ENCODE measurements at places on chromosomes 13 and 19.
A peak's percentile ranks its signal among the peaks of the same experiment; 100 is the strongest.

DNA sequence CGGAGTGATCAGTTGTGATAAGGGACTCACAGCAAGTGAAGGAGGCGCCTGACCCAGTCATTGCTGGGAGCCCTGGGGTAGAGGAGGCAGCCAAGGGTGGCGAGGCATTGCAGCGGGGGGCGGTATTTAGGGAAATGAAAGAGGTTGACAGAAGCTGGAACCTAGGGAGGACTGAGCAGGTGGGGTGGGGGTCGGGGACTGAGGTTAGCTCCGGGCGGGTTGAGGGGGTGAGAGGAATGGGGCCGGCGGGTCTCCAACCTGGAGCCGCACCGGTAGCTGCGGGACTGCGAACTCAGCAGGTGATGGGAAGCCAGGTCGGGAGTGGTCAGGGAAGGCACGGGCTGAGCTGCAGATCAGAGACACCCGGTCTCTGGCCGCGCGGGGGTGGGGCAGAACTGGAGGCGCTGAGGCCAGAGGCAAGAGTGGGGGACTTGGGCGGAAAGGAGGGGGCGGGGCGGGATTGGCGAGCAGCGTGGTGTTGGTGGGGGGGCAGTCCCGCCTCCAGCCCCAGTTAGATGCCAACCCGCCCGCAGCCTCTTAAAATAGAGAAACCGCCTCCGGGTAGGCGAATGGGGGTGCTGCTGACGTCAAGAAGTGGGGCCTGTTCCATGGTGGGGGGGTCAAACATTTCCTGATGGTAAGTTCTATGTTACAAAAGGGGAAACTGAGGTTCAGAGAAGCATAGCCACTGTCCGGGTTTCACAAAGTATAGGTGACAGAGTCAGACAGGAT is 1.5 kb downstream of the MAST3 start:
- no peak for DNase-seq

GRCh38 chr13:64540976-64541375 is 2689.2 kb downstream of the PCDH9 start:
- DNase-seq = no peak

- DNase-seq = no peak
Observed at GRCh38 chr13:59038824-59039223, 1124.9 kb downstream of the DIAPH3 start.

DNA sequence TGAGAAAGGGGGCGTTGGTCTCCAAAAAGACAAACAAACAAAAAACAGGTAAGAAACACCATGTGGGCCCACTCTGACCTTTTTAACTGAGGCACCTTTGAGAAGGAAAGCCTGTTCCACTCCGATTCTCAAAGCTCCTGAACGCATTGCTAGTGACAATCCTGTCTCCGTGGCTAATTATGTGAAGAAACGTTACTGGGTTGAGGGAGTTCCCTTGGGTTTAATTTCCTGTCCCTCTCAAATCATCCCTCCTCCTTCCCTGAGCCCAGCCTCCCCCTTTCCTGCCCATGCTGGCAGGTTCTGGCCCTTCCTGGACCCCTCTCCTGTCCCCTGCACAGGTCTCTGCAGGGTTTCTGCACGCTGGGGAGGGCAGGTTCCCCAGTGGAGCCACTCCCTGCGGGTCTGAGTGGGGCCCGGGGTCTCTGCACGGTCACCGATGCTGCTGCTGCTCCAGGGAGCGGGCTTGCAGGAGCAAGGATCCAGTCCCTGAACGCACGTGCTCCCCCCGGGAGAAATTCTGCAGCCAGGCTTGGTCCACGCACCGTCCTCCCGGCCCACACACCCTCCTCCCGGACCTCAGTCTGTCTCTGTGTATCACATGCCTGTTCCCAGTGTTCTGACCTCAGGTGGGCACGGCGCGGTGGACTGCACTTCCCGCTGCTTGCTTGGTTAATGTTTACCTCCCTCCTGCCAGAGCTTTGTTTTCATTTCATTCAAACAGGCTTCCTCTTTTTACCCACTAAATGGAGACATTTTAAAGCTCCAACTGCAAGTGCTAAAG is 76.4 kb upstream of the MCF2L start:
- peak; percentile 28 for DNase-seq

DNA sequence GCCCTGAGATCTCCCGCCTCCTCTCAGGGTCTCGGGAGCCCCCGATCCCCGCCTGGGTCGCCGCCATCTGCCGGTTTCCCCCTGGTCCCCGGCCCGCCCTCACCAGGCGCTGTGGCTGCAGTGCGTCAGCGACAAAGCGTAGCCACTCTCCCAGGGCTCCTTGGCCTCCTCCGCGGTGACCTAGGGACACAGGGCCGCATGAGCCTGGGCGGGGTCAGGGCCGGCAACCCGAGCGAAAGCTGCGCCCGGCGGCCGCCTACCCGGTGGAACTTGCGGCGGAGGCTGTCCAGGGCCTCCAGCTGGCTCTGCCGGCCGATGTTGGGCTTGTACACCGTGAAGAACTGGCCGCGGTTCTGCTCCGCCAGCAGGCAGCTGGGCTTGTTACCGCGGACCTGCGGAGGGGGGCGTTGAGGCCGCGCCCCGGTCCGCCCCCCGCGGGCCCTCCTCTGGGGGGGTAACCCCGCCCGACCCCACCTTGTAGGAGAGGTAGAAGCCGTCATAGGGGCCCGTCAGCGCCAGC is 5.3 kb downstream of the GPX4 start:
- no peak for DNase-seq

DNA sequence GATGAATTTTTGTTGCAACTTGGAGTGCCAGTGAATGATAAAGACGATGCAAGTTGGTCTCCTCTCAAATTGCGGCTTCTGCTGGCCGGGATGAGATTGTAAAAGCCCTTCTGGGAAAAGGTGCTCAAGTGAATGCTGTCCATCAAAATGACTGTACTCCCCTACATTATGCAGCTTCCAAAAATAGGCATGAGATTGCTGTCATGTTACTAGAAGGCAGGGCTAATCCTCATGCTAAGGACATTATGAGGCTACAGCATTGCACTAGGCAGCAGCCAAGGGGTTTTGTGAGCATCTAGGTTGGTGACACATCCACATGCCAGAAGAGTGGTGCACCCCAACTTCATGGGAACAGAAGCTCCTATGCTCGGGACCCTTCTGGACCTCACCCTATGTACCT is 22.2 kb upstream of the KLF5 start:
- no peak for DNase-seq

- no peak for DNase-seq
Observed at GRCh38 chr19:1213391-1214286, 8.1 kb downstream of the STK11 start.

GRCh38 chr19:18126097-18126496 is 26.9 kb upstream of the PIK3R2 start:
- no peak for DNase-seq

GRCh38 chr19:48436586-48436985 is 9.2 kb upstream of the GRWD1 start:
- DNase-seq = no peak

DNA sequence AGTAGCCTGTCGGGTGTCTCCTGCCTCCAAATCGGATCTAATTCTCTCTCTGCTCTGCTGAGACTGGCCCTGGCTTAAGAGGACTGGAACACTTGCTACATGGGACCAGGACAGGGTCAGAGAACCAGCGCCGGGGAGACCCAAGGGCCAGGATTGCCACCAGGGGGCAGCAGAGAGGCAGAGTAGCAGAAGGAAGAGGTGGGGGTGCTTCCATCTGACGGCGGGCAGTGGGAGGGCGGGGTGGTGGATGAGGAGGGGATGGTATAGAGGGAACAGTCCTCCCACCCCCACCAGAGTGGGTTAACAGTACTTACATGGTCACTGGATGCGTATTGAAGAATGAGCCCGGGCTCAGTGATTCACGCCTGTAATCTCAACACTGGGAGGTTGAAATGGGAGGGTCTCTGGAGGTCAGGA is 11.9 kb downstream of the SELENOW start:
- DNase-seq = peak; percentile 100

- DNase-seq = no peak
Observed at GRCh38 chr13:66780814-66781213, 449.3 kb downstream of the PCDH9 start.

DNA sequence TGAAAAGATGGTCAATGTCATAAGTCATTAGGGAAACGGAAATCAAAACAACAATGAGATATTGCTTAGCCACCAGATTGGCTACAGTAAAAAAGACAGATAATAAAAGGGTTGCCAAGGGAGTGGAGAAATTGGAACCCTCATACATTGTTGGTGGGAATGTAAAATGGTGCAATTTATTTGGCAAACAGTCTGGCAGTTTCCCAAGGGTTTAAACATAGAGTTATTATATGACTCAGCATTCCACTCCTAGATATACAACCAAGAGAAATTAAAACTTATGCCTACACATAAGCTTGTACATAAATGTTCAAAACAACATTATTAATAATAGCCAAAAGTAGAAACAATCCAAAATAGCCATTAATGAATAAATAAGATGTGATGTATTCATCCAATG is 9.9 kb upstream of the ZNF227 start:
- DNase-seq = no peak

DNA sequence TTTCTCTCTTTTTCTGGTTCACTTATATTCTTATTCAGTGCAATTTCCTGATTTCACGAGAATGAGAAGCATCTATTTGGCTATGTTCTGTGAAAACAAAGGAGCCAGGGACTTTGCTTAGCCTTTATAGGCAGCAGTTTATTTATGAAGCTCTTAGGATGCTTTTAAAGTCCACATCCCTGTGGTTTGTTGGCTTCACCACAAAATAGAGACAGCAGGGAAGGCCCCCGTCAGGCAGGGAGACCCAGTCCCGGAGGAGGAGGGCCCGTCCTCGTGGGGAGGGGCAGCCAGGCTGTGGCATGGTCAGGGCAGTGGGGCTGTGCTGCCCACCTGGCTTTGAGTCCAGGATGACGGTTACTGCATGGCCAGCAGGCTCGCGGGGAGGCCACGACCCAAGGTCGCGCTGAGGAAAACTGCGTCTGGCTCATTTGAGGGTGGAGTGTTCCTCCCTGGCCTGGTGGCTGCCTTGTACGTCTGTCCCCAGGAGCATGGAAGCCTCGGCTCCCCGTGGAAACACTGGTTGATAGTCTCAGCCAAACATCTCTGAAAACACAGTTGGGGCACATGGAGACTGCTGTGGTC is 92.7 kb downstream of the ATP11A start:
- no peak for DNase-seq

DNA sequence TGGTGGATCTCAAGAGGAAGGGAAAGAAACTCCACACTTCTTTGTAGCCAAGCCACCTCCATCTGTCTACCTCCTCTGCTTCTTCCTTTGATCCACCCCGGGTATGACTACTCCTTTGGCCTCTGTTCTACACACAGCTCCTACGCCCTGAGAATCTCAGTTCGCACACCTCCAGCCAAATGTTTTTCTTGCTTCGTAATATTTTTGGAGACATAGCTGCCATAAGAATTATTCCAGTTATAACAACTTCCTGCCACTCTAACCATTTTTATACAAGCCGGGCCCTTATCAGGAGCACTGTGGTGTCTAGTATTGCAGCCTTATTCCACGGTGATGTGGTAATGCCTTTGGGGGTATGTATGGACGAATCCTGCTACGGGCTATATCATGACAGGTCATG is 126.7 kb downstream of the STARD13 start:
- DNase-seq = no peak

DNA sequence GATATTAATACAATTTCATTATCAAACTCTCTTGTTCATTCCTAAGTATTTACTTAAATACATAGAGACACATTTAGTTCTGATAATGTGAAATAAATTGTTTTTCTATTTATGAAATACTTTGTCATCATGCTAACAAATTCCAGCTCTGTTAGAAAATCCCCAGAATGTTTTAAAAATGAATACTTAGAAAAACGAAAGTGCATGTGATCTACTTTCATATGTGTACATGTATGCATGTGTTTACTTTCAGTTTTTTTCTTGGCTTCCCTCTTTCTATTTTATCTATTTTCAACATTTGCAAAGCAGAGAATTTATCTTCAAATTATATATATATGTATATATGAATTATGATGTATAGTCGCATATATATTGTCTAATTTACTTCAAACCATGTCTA is 1110.0 kb upstream of the PCDH20 start:
- DNase-seq = no peak

DNA sequence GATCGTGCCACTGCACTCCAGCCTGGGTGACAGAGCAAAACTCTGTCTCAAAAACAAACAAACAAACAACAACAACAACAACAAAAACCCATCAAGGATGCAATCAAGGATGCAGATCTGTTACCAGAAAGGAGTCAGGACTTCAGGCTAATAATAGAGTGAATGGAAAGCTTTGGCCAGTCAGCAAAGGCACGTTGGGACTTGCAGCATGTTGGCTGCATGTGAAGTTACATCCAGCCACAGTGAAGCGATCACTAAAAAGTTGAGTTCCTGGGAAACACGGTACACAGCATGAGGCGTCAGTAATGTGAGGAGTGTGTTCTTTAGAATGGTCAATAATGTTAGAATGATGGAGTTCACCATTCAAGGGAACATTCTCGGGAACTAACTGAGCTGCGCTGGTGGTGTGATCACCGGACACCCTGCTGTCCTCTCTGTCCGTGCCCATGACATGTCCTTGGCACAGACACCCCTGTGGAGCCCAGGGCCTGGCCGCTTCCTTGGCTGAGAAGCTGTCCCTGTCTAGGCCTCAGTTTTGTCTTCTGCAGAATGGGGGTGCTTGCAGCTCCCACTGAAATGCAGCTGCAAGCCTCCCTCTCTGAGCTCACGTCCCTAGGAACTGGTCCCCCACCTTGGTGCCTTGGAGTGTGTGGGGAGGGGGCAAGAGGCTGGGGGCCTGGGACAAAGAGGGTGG is 2.3 kb upstream of the LGALS7B start:
- DNase-seq = no peak

GRCh38 chr19:54312436-54313377 is at the start of gene LILRA5:
TSS of gene LILRA5 (minus strand) at chr19:54313166. CDS start at chr19:54313019, 147 bp downstream.
- no peak for DNase-seq

- no peak for DNase-seq
Observed at GRCh38 chr13:113862931-113863523, 849 bp downstream of the GAS6 start.

DNA sequence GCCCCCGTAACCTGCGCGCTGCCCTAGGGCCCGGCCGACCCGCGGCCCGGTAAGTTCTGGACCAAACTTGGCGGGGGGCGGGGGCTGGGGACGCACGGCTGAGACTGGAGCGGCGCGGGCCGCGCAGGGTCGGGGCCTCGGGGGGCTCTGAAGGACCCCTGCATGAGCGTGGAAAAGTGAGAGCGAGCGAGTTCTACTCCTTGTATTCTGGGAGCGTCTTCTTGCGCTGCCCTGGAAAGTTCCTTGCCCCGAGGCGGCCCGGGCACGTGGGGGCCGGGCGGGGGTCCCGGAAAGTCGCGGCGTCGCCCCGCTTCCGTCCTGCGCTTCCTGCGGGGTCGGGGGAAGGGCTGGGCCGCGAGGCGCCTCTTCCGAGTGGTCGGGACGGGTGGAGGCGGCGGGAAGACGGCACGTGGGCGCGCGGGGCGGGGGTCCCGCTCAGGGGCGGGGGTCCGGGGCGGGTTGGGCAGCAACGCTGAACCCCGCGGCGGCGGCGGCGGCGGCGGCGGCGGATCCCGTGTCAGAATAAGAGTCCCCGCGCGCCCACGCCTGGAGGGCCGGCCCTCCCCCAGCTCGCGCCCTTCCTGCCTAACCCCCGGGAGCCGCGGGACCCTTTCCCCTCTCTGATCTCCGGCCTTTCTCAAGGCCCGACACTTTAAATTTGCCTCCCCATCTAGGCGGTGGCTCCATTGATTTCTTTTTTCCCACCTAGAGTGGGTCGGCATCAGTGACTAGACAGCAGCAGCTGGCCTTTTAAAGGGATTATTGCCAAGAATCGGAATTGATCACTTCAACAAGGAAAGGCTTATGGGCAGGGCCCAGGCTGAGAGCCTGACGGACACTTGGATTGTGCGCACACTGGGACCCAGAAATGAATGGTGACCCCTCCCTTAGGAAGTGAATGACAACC is 749 bp downstream of the GATAD2A start:
- peak; percentile 55 for DNase-seq
